ENCODE measurements at places on chromosomes 16 and 17.

GRCh38 chr16:20944861-20945574 lies 44.4 kb downstream of the LYRM1 start:
- DNase-seq: peak; percentile 53

GRCh38 chr17:59332749-59333377 lies 1.4 kb downstream of the YPEL2 start:
- no peak for DNase-seq

GRCh38 chr17:56727876-56728617 lies 105.7 kb downstream of the C17orf67 start:
- no peak for DNase-seq

DNA sequence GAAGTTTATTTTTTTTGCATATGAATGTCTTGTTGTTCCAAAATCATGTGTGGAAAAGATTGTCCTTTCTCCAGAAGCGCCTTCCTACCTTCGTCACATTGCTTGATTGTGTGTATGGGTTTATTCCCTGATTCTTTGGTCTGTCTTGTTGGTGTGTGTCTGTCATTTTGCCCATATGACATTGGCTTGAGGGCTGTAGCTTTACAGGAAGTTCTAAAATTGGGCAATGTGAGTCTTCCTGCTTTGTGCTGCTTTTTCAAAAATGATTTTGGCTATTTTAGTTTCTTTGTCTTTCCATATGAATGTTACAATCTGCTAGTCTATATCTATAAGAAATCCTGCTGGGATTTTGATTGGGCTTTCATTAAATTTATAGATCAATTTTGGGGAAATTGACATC lies 217.2 kb downstream of the SNX29 start:
- no peak for DNase-seq

DNA sequence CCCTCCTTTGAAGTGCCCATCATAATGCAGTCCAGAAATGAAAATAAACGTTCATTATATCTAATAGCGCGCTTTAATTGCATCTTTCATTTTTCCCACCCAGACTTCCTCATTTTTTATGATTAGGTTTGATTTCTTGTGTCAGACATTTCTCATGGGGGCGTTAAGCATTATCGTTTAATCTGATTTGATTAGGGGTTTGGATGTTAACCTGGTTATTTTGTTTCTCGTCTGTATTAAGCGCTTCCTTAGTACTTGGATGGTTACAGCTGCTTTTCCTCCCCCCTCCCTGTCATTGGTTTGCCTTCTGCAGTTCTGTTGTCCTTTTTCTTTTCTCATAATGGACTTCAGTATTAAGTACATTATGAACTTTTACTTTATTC lies 540 bp downstream of the MFSD11 start:
- DNase-seq: no peak

DNA sequence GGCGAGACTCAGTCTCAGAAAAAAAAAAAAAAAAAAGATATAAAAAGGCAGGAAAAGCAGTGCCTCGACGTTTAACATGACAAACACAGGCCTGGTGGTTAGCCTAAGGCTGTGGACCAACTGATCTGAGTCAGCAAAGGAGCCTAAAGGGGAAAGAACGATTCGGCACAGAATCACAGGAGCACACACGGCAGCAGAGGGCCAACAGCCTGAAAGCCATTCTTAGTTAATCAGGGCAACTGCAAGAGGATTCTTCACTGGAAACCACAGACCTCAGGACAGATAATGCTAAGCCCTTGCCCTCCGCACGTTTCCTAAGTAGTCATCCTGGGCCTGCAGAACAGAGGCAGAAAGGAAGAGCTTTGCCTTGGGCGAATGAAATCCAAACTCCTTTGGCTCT lies 14.7 kb downstream of the TMEM11 start:
- no peak for DNase-seq

DNA sequence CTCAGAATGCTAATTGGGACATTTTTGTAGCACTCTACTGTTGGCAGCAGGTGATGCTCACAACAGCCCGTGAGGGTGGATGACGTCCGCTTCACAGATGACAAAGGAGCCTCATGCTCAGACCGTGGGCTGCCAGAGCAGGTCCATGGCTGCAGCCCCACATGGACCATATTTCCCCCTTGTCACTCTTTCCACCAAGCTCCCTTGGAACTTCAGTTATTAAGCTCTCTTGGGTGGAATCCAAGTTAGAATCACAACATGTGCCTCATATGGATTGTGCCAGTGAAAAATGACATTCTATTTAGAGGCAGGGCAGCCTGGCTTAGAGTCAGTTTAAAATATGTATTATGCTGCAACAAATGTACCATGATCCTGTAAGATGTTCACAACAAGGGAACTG lies 33.2 kb upstream of the STH start:
- no peak for DNase-seq

DNA sequence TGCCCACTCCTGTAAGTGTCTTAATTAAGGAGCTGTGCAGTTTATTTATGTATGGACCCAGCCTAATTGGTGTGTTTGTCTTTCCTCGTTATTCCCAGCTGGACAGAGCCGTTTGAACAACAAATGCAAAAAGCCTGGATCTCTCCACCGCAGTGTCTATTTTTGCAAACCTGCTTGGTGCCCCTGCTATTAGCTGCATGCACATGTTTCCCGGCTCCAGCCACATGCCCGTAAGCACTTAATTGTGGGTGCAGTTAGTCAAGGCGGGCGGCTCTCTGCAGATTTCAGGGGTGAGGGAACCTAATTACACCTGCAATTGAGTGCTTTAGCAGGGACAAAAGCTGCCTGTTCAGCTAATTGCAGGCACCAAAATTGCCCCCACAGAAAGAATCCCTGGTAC lies 74.0 kb upstream of the GSE1 start:
- DNase-seq: no peak
